ENCODE measurements at places on chromosomes 1 and 21. TPM values are rescaled to one million over a fixed set of nuclear protein-coding genes. Genes with fewer than 3 reads are reported as not detected.

DNA sequence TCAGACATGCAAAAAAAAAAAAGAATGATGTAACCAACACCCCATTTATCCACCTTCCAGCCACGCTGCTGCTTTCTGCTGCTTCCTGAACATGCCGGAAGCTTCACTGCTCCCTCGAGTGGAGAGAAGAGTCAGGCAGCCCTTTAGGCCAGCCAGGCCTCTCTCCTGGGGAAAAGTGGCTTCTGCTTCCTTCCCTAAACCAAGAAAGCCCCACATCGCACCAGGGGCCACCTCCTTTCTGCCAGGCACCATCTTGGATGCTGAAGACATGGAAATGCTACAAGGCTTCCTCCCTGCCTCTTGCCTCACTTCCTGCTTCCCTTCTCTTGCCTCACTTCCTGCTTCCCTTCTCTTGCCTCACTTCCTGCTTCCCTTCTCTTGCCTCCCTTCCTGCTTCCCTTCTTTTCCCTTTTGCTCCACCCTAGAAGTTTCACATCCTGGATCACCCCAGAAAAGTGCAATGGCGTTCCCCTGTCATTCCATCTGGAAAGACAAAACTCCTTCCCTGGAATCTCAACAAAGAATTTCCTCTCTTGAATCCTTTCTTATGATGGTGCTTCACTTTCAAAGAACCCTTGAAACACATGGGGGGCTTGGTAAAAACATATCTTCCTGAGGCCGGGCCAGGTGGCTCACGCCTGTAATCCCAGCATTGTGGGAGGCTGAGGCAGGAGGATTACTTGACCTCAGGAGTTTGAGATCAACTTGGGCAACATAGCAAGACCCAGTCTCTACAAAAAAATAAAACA lies 18.7 kb downstream of the TNFRSF8 start:
- H3K27me3 ChIP-seq, result peaks cover 7% of the 10 kb centered on the region
- no peak overlapping the region for H3K27ac ChIP-seq
- H3K4me3 ChIP-seq, result no peak overlapping the region
- H3K4me1 ChIP-seq, result peaks cover 5% of the 10 kb centered on the region

DNA sequence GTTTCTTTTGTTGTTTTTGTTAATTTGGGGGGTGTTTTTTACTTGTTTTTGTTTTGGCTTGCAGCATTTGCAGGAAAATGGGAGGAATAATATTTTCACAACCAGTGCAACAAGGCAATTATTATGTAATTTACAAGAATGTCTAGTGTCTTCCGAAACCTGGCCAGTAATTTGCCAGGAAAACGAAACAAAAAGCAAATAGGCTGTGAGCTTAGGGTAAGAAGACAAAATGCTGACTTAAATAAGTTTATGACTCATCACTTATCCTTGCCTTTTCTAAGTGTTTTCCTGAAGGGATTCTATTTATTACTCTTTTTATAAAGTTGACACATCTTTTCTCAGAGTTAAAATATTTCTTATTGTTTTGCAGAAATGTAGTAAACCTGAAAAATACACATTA lies 49.8 kb downstream of the KCNT2 start:
- H3K4me3 ChIP-seq, result no peak overlapping the region
- no peak overlapping the region for H3K27ac ChIP-seq
- H3K36me3 ChIP-seq, result peaks cover 34% of the 10 kb centered on the region
- no peak for DNase-seq
- H3K27me3 ChIP-seq, result no peaks in the 10 kb centered on the region
- H3K4me1 ChIP-seq, result peaks cover 3% of the 10 kb centered on the region

GRCh38 chr1:20867847-20868246 lies 80.7 kb upstream of the HP1BP3 start:
- H3K27ac ChIP-seq, result no peak overlapping the region
- DNase-seq, result no peak
- peaks cover 21% of the 10 kb centered on the region for H3K36me3 ChIP-seq
- peaks cover 2% of the 10 kb centered on the region for H3K4me1 ChIP-seq
- H3K4me3 ChIP-seq, result no peak overlapping the region
- no peaks in the 10 kb centered on the region for H3K27me3 ChIP-seq

DNA sequence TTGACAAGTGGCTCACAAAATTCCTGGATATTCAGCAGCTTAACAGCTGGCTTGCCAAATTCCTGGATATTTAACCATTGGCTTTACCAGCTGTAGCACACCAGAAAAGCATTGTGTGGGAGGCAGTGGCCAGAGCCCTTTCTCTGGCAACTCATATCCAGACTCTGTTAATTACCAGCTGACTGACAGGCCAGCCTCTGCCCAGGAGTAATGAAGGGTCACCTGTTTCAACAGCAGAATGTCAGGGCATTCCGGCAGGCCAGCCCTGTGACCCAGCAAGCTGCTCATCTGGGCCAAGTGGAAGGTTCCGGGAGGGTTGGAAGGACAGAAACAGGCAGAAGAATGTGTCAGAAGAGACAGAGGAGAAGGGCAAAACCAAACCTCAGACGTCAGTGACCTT lies 35.2 kb upstream of the KIRREL1 start:
- H3K27ac ChIP-seq, result no peak overlapping the region
- DNase-seq, result no peak
- H3K4me3 ChIP-seq, result no peak overlapping the region
- H3K4me1 ChIP-seq, result peaks cover 6% of the 10 kb centered on the region

- peaks cover 10% of the 10 kb centered on the region for H3K4me1 ChIP-seq
- no peak for DNase-seq
- peaks cover 54% of the 10 kb centered on the region for H3K27me3 ChIP-seq
- no peaks in the 10 kb centered on the region for H3K36me3 ChIP-seq
- no peak overlapping the region for H3K4me3 ChIP-seq
Measured at GRCh38 chr21:44933199-44933917, 6.5 kb upstream of the SLX9 start.

DNA sequence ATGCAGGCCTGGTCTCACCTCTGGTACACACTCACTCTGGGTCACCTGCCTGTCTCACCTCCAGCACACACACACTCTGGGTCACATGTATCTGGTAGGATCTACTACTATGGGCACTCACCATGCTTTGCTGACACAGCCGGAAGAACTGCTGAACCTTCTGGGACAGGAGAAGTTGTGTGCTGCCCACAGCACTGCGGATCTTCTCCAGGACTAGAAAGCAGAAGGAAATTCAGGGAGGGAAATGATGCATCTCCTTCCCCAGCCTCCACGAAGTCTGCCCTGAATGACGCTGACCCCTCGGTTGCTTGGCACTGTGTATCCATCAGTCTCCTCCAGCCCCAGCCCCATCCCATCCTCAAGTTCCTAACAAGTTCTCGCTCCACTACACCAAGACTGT lies 7.9 kb upstream of the SMIM12 start:
- DNase-seq, result no peak
- H3K4me3 ChIP-seq, result peak overlapping the region; percentile 79
- H3K4me1 ChIP-seq, result no peaks in the 10 kb centered on the region
- H3K27ac ChIP-seq, result no peak overlapping the region

GRCh38 chr1:61182049-61182448 lies 99.7 kb downstream of the NFIA start:
- no peaks in the 10 kb centered on the region for H3K27me3 ChIP-seq
- no peak overlapping the region for H3K4me3 ChIP-seq
- peaks cover 81% of the 10 kb centered on the region for H3K4me1 ChIP-seq
- no peak for DNase-seq

- no peak overlapping the region for H3K4me3 ChIP-seq
- DNase-seq, result no peak
- H3K27ac ChIP-seq, result peak overlapping the region; percentile 82
- no peaks in the 10 kb centered on the region for H3K27me3 ChIP-seq
Measured at GRCh38 chr1:156489166-156489934, 11.2 kb downstream of the MEF2D start.

DNA sequence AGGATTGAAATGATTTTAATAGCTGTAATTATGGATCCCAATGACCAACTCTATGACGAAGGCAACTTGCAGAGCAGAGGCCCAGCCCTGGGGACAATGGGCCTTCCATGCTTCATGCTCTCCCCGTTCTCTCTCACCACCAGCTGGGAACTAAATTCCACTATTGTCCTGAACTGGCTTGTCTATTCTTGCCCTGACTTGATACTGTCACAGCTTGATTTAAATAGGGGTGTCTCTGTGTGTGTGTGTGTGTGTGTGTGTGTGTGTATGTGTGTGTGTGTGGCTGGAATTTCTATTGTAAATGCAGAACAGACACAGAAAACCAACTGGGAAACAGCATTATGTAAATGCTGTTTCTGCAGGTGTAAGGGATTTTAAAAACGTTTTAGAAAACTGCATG lies 57.0 kb downstream of the SLC22A15 start:
- DNase-seq, result no peak
- no peak overlapping the region for H3K4me3 ChIP-seq
- peaks cover 19% of the 10 kb centered on the region for H3K36me3 ChIP-seq
- peaks cover 7% of the 10 kb centered on the region for H3K4me1 ChIP-seq
- H3K27ac ChIP-seq, result peak overlapping the region; percentile 2

GRCh38 chr1:24186031-24186710 lies 918 bp downstream of the IFNLR1 start:
- no peaks in the 10 kb centered on the region for H3K36me3 ChIP-seq
- peaks cover 22% of the 10 kb centered on the region for H3K27me3 ChIP-seq
- peak overlapping the region; percentile 89 for H3K27ac ChIP-seq
- no peak for DNase-seq
- peaks cover 13% of the 10 kb centered on the region for H3K4me1 ChIP-seq
- peak overlapping the region; percentile 80 for H3K4me3 ChIP-seq

DNA sequence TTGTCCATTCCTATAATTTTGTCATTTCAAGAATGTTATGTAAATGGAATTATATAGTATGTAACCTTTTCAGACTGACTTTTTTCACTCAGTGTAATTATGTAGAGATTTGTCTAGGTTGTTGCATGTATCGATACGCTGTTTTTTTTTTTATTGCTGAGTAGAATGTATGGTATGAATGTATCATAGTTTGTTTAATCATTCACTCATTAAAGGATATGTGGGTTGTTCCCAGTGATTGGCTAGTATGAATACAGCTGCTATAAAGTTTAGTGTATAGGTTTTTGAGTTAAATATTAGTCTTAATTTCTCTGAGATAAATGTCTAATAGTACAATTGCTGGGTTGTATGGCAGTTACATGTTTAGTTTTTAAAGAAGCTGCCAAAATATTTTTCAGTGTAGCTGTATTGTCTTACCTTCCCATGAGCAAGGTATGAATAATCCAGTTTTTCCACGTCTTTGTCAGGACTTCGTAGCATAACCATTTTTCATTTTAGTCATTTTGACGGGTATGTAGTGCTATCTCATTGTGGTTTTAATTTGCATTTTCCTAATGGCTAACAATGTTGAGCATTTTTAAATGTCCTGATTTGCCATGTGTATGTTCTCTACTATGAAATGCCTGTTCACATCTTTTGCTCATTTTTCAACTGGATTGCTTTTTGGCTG lies 22.4 kb downstream of the CASQ2 start:
- no peak overlapping the region for H3K27ac ChIP-seq
- peaks cover 8% of the 10 kb centered on the region for H3K4me1 ChIP-seq
- H3K4me3 ChIP-seq, result no peak overlapping the region
- H3K27me3 ChIP-seq, result no peaks in the 10 kb centered on the region
- no peak for DNase-seq

GRCh38 chr1:111449703-111450017 lies 396 bp downstream of the ATP5PB start:
- no peaks in the 10 kb centered on the region for H3K27me3 ChIP-seq
- H3K4me3 ChIP-seq, result peak overlapping the region; percentile 100
- peaks cover 10% of the 10 kb centered on the region for H3K36me3 ChIP-seq
- no peak for DNase-seq
- peaks cover 38% of the 10 kb centered on the region for H3K4me1 ChIP-seq

DNA sequence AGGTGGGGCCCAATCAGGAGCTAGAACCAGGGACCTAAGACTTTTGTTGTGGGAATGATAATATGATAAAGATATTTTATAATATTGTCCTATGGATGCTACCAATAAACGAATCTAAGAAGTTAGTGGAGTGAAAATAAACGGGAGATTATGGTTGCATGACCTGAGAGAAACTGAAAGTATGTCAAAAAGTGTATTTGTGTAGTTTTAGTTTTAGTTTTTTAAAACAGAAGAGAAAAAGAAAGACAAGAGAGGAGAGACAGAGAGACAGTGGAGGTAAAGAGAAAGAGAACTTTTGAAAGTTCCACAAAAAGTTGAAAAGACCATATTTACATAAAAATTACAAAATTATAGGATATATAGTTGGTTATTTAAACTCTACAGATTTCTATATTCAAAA lies 64.1 kb upstream of the TMPRSS15 start:
- no peak overlapping the region for H3K4me3 ChIP-seq
- DNase-seq, result no peak
- H3K4me1 ChIP-seq, result peaks cover 14% of the 10 kb centered on the region
- H3K27me3 ChIP-seq, result peaks cover 8% of the 10 kb centered on the region

- no peak for DNase-seq
- H3K36me3 ChIP-seq, result peaks cover 42% of the 10 kb centered on the region
- no peak overlapping the region for H3K4me3 ChIP-seq
- no peaks in the 10 kb centered on the region for H3K27me3 ChIP-seq
- H3K27ac ChIP-seq, result peak overlapping the region; percentile 91
Measured at GRCh38 chr1:61344696-61345095, 262.3 kb downstream of the NFIA start.

DNA sequence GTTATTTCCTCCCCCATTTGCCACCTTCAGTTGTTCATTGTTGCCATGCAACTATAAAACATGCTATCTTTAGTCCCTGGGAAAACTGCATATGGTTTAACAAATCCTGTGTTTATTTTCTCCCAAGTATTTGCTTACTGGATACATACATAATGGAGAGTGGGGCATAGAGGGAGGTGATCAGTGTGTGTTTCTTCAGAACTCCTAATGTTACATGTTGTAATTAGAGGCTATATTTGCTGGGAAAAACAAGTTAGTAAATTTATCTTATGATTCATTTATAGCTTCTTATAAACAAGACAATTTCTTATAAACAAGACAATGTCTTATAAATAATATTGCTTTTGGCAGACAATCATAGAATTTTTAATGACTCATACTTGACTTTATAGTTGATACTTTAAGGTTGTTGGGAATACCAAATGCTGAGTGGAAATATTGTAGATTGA lies 7.3 kb upstream of the GIPC2 start:
- H3K27me3 ChIP-seq, result peaks cover 28% of the 10 kb centered on the region
- H3K4me3 ChIP-seq, result no peak overlapping the region
- no peaks in the 10 kb centered on the region for H3K36me3 ChIP-seq
- H3K4me1 ChIP-seq, result no peaks in the 10 kb centered on the region
- H3K27ac ChIP-seq, result no peak overlapping the region

SELP gene
- 0.65 TPM for total RNA-seq

CRP gene
- total RNA-seq, result not detected

KANK4 gene
- 34.3 TPM for total RNA-seq

ASTN1 gene
- 4.0 TPM for total RNA-seq

OR14K1 gene
- total RNA-seq, result not detected

KRTAP10-6 gene
- not detected for total RNA-seq

TEX38 gene
- total RNA-seq, result 0.57 TPM
